Stimulated activated CD8-positive, alpha-beta memory T cell treated with anti-CD3 and anti-CD28 coated beads, Interleukin-4, amount 100 ng/mL, for 1 hour (primary cell): ENCODE measurements at places on chromosomes 3 and 15.

- no peak for DNase-seq
These were observed 20.1 kb upstream of the SELENOT start for GRCh38 chr3:150583028-150583427.

DNA sequence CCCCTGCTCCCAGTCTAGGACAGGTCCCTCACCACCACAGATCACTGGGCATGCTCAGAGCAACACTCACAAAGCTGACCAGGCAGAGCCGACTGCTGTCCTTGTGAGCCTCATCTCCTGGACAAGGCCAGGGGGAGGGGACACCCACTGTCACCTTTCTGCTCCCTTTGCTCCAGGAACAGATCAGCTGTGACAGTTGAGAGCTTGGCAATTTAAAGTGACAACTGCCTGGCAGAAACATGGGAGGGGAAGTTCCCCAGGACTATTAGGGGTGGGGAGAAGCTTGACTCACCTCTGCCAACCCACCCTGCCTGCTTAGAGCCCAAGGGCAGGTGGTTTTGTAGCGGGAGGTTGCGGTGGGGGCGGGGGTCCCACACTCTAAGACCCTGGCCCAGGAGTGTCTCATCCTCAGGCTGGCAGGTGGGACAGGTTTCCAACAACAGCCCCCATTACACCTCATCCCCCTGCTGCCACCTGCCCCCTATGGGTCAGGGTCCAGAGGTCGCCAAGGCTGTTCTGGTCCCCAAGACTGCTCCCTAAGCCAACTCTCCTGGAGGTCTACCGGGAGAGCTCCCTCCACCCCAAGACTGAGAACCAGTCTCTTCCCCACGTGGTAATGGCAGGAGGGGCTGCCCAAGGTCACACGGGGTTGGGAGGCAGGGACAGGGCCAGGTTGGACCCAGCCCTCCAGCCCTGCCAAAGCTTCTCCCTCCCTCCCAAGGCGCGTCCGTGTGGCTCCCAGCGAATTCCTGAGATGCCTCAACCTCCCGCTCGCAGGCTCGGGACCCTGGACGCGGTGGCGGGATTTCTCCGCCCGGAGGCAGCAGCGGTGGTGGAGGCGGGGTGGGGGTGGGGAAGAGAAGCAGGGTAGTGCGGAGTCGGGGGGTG is 80.4 kb downstream of the IQSEC1 start:
- DNase-seq = no peak

- no peak for DNase-seq
These were observed 4.3 kb downstream of the GNB5 start for GRCh38 chr15:52186651-52187486.

DNA sequence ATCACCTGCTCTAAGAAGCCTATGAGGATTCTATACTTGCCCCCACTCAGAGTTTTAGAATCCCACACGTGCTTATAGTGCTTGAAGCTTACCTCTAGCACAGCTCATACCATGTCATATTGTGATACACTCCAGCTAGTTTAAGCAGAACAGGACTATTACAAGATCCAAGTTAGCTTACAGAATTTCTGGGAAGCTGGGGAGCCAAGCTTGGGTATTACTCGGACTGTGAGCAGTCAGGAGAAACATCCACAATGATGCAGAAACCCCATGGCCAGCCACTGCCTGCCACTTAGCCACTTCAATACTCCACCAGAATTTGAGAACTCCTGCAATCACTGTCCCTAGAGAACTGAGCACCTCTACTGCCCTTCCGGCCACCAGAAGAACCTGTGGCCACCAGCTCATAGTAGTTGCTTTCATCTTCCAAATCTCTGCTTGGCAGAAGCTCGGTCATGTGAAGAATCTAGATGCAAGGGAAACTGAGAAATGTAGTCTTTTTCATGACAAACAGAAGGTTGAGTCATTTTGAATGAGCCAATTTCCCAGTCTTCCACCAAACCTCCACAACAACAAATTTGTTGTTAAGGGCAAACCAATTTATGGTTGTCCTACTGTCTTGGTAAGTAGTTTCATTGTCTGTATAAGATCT is 27.7 kb upstream of the SSR3 start:
- DNase-seq = no peak

DNA sequence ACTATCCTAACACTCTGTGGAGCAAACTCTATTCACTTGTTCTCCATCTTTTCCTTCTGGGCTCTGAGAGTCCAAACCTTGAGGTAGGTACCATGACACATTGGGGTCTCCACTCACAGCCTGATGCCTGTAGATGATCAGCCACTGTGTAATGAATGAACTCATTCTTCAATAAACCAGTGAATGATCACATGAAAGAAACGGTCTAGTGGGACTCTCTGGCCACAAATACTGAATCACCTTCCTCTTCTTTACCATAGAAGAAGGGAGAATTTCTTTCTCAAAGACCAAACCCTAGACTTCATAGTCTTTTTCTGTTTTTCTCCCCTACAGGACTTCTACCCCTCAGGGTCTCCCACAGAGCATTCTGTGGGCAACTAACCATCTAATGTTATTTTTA is 20.5 kb upstream of the ABHD2 start:
- no peak for DNase-seq

DNA sequence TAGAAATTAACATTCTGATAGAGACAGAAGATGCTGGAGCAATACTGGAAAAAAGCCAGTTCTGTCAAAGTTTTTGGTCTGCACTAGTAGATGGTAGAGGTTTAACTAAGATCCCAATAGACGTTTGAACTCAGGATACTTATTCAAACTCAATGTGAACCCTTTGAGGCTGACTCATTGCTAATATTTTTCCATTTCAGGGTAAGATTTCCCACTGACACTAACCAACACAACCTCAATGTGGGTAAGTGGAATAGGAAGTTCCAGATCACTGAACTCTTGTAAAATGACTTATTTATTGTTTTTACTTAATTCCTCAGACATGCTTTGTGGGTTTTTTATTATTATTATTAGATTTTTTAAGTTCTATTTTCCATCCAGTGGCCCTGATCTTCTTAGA is 1024.8 kb downstream of the EPHA3 start:
- DNase-seq = no peak

DNA sequence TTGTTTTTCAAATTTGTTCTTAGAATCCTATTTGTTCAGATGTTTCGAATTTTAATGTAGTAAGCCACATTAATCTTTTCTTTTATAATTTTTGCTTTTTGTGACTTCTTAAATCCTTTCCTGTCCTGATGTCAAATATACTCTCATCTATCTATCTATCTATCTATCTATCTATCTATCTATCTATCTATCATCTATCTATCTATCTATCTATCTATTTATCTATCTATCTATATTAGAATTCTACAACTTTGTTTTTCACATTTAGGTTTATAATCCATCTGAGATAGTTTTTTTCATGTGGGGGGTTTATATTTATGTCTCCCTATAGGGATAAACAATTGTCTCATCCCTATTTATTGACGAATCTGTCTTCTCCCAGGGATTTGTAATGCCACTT is 32.1 kb downstream of the CTXND1 start:
- DNase-seq = no peak

GRCh38 chr15:48703544-48703943 is 58.0 kb upstream of the FBN1 start:
- DNase-seq = no peak

DNA sequence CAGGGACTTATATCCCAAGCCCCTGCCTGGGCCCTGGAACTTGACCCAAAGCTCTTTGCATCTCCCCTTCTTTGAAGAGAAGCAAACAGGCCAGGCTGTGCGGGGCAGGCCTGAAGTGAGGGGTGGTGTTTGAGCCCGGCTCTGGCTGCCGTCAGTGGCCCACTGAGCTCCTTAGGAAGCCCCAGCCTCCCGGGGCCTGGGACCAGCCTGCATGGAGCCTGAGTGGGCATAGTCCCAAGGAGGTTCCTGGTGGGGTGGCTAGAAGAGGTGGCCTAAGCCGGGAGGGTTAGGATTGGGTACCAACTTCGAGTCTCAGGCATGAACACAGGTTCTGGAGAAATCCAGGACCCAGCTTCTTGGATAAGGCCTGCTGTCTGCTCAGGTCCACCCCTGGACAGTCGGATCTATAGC is 6.4 kb downstream of the TMIE start:
- DNase-seq = no peak

DNA sequence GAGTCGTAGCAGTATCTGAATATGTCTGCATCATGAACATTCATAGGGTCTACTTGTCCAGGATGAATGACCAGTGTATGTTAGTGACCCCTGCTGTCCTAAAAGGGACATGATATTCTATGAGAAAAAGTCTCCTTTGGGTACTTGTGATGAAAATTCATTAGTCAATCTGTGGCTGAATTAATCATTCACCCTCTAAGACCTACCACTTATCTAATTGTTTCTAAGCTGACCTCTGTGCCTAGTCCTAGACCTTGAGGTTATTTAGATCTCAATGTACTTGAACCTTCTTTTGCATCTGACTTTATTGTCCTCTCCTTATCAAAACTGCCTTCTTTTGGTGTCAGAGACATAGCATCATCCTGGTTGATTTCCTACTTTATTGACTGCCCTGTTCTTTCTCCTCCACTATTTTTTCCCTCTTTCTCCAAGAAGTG is 799.3 kb downstream of the DIPK2A start:
- DNase-seq = no peak

GRCh38 chr3:112126511-112126911 is 6.5 kb downstream of the GCSAM start:
- no peak for DNase-seq

DNA sequence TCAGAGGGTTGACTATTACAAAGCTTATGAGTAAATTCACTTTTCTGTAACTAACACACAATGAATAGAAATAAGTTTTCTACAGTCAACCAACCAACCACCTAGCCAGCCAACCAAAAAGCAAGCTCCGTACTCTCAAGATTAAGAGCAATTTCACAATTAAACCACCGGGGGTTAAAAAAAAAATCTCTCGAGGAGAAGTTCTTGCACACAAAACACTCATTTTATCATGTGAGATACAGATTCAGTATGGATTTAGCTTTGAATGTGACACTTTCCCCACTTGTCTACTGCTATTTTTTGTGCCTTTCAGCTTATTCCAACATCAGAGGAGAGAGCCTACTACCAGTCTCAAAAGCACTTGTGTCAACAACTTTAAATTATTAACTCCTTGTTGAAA is 135.3 kb downstream of the SV2B start:
- DNase-seq = no peak

- DNase-seq = no peak
These were observed 40.3 kb upstream of the SCN5A start for GRCh38 chr3:38689774-38690173.

- no peak for DNase-seq
These were observed 18.4 kb downstream of the KLF13 start for GRCh38 chr15:31344823-31345605.

DNA sequence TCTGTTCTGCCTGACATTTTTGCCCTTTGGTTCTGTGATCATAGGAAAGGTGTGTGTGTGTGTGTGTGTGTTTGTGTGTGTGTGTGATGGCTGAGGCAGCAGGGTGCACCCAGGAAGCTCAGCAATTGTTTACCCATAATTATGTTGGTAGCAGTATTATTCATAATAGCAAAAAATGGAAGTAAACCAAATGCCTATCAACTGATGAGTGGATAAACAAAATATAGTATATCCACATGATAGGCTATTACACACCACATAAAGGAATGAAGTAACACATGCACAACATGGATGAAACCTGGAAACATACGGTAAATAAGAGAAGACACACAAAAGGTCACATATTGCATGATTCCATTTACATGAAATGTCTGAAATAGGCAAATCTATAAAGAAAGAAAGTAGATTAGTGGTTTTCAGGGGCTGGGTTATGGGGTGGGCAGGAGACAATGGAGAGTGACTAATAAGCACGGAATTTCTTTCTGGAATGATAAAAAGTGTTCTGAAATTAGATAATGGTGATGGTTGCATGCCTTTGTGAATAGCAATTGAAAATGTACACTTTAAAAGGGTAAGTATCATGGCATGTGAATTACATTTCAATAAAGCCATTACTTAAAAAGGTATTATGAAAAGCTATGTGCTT is 167.2 kb downstream of the POLR2M start:
- DNase-seq = no peak

DNA sequence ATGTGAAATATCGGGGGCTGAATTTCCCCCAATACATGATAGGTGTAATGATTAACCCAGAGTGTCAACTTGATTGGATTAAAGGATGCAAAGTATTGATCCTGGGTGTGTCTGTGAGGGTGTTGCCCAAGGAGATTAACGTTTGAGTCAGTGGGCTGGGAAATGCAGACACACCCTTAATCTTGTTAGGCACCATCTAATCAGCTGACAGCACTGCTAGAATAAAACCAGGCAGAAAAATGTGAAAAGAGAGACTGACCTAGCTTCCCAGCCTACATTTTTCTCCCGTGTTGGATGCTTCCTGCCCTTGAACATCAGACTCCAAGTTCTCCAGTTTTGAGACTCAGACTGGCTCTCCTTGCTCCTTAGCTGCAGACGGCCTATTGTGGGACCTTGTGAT is 247.8 kb downstream of the OTOL1 start:
- no peak for DNase-seq

DNA sequence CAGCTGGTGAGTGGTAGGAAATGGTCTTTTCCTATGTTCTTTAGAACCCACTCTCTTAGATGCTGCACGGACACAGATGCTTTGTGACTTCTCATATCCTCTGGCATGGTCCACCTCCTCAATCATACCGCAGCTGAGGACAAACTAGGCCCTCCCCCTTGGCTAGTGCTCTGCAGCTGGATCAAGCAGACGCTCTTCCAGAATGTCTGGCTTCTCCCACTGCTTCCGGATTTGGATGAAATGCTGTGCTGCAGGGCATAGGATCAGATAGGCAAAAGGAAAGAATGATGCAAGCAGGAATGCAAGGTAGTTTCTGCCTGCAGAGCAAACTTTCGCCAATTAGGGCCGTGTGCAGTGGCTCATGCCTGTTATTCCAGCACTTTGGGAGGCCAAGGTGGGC is 75.7 kb upstream of the SLC4A7 start:
- no peak for DNase-seq

GRCh38 chr15:51947124-51947523 is 24.5 kb downstream of the LEO1 start:
- DNase-seq = no peak
